CD4-positive, alpha-beta T cell treated with Interleukin-10 for 1 hour (primary cell): ENCODE measurements at places on chromosomes 12 and 14.

DNA sequence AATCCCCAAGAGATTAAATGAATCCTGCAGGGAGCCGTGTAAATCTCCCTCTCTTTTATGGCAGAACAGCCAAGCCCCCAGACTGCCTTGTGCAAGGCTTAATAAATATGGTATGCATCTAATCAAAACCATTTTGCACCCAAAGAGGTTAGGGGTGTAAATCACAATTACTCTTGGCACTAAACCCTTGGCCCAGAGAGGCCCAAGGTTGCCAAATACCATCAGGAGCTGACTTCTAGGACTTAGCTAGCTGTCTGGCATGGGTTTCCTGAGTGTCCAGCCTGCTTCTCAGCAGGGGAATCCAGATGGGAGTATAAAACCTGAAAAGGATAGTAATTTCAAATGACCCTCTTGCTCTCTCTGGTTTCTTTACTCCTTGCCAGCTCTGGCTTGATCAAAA is 610.4 kb downstream of the MED13L start:
- no peak for DNase-seq

DNA sequence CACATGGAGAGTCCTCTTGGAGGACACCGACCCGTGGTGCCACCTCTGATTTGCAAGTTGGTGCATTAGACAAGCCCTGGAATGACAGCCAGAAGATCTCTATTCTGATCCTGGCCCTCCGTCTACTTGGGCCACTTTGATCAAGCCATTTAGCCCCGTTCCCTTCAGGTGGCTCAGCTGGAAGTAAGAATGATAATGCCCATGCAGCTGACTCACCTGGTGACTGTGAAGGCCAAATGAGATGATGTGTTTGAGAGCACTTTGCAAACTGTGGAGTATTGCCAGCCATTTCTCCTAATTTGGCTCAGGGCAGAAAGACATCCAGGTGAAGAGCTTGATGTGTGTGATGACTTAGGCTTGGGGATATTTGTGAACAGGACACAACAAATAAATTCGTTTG is 165.9 kb downstream of the ETV6 start:
- DNase-seq: no peak

DNA sequence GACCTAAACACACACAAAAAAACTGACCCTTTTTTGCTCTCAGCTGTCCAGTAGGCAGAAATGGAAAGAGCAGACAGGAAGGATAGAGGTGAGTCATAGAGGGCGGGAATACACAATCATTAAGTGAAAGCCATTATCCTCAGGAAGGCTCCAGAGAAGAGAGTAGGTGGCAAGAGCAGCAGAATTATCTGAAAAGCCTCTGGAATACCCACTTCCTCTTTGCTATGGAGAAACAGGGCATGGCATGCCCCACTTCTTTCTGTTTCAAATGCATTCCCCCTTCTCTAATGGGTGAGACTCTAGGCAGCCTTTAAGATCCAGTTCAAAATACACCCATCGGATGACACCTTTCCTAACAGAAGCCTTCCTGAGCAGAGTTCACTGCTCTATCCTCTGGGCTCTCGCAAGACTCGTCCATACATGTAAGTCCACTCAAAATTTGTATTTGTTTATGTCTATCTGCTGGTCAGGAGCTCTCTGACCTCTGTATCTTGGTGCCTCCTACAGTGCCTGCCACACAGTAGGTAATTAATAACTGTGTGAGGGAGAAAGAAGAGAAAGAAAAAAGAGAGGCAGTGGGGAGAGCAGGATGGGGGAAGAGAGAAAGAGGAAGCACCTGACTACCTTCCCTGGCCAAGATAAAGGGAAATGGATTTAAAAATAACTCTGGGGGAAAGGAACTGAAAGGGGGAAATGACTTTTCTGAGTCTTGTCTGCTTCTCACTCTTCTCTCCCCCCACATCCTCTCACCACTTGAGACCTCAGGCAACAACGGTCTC is 8.5 kb downstream of the KLHL33 start:
- no peak for DNase-seq

- no peak for DNase-seq
Observed at GRCh38 chr12:48001505-48002413, 2.5 kb downstream of the COL2A1 start.
